ENCODE measurements at places on chromosomes 6 and 20.

DNA sequence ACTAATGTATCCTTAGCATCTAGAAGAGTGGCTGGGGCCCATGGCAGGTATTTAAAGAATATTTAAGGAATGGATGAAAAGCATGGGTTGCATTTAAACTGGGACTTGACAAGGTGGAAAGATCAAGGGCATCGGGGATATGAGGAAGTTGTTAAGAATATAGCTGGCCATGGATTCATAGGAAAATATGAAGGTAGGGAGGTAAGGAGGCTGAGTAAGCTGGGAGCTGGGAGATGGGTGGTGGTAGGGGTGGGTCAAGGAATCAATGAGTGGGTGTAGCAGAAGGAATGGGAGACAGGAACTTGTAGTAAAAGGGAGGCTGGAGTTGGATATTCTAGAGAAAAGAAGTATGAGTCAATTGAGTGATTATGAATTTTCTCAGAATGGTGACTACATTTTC lies 44.0 kb upstream of the MOCS1 start:
- no peak for DNase-seq

DNA sequence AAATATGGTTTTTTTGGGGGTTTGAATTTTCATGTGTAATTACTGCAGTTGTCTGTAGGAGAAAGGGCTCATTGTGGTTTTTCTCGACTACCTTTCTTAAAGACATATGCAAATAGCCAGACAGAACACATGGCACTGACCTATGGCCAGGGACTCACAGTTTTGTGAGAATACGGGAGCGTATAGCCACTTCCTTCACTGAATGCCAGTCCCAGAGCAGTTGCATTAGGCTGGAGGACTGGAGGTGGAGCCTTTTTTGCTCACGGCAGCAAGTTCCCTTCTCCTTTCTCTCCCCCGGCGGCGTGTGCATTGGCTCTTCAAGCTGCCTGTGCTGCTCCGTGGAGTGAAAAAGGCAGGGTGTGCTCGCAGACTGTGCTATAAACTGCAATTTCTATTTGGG lies 114.9 kb downstream of the AKAP7 start:
- DNase-seq: peak; percentile 36

GRCh38 chr6:148291876-148292275 lies 50.8 kb upstream of the SASH1 start:
- DNase-seq: no peak

DNA sequence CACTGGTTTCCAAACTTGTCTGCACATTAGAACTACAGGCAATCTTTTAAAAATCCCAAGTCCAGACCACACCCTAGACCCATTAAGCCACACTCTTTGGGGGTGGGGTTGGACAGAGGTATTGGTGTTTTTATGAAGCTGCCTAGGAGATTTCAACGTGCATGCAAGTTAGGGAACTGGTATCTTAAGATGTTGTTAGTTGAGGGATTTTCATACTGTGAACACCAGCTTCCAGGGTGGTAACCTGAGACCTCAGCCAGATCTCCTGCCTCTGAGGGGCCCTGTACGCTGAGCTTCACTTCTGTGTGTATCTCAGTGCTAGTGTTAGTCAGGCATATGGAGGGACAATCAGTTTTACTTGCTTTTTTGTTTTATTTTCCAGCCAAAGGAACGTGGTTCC lies 138.0 kb downstream of the UTRN start:
- no peak for DNase-seq

DNA sequence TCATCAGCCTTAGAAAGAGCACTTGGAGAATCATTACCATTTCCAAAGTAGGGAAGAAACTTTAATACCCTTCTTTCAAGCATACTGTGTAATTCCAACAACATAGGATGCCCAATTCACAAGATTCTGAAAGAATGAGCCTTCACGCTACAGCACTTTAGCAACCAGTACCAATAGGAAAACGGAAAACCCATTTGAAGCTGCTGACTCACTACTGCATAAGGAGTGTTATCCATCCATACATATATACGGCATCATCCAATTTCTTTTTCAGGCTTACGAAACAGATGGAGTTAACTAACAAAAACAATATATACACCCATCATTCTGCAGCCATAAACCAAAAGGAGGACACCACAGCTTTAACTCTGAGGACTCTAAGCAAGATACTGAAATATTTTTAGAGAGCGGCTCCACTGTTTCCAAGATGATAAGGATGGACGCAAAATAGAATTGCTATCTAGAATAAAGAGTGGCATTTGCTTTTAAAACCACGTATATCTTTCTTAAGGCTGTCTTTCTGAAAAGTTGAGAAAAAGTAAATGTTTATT lies 24.9 kb downstream of the FYN start:
- no peak for DNase-seq

GRCh38 chr6:159640722-159641482 lies 52.1 kb downstream of the SOD2 start:
- no peak for DNase-seq

DNA sequence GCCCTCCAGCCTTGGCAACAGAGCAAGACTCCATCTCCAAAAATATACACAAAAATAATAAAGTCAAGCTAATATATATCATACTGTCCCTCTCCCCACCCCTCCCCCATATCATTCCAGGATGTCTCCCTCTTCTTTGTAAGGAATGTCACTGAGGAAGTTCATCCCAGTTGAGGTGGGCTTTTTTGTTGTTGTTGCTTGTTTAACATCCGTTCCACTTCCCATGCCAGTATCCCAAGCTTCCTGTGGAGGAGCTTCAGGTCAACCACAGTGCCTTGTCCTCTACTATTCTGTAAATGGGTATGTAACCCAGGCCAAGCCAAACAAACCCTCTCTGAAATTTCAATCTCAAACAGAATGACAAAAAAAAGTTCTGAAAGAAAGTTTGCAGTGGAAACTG lies 19.0 kb upstream of the PTPN1 start:
- DNase-seq: no peak

DNA sequence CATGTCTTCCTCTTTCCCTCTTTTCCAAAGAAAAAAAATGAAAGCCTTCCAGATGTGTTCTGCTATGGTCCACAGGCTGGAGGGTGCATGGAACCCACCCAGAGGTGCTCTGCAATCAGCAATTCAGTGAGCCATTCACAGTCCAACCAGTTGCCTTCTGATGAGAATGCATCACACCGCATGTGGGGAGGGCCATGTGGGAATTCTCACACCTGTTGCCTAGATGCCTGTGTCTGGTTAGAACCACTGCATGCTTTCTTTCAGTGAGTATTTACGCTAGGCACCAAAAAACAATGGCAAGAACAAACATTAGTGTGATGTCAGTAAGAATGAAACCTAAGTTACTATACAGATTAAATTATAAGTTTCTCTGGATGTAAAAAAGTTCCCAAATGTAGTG lies 311.6 kb upstream of the CDYL start:
- no peak for DNase-seq

DNA sequence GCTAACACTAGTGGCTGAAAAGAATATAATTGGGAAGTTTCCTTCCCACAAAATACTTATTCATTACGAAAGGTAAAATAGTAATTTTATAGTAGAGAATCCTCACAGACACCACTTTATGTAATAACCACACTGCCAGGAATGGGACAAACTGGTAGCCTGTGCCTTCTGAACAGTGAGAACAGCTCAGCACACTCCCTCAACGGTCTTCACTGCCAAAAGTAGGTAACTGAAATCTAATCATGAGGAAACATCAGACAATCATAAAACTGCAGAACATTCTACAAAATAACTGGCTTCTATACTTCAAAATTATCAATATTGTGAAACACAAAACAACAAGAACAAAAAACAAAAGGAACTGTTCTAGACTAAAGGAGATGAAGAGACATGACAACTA lies 44.1 kb downstream of the NUP153 start:
- no peak for DNase-seq

Data from liver (tissue), 10 donors.